ENCODE measurements at places on chromosomes 1 and 21. TPM values are rescaled to one million over a fixed set of nuclear protein-coding genes. Genes with fewer than 3 reads are reported as not detected.
A peak's percentile ranks its signal among the peaks of the same experiment; 100 is the strongest.

The HJV gene
- 184 TPM for total RNA-seq

The UBAP2L gene
- 96.7 TPM for total RNA-seq

The TTLL7 gene
- 41.0 TPM for total RNA-seq

The TMIGD3 gene
- not detected for total RNA-seq

The AK4 gene
- total RNA-seq, result 12.5 TPM

The RYR2 gene
- total RNA-seq, result not detected

DNA sequence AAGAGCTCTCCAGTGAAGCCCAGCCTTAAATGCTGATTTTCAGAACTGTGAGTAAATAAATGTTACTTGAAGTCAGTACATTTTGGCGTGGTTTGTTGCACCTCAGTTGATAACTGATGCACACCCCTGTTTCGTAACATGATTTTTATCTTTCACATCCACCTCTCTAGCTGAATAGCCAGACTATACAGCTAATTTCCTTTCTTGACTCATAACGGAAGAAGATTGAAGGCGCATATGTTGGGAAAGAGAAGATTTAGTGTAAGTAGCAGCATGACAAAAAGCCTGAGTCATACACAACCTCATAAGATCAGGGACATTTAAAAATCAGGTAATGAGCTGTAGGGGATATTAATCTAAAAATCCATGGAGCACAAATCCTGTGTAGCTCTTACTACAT, 716.2 kb upstream of the ZP4 start:
- DNase-seq, result no peak

DNA sequence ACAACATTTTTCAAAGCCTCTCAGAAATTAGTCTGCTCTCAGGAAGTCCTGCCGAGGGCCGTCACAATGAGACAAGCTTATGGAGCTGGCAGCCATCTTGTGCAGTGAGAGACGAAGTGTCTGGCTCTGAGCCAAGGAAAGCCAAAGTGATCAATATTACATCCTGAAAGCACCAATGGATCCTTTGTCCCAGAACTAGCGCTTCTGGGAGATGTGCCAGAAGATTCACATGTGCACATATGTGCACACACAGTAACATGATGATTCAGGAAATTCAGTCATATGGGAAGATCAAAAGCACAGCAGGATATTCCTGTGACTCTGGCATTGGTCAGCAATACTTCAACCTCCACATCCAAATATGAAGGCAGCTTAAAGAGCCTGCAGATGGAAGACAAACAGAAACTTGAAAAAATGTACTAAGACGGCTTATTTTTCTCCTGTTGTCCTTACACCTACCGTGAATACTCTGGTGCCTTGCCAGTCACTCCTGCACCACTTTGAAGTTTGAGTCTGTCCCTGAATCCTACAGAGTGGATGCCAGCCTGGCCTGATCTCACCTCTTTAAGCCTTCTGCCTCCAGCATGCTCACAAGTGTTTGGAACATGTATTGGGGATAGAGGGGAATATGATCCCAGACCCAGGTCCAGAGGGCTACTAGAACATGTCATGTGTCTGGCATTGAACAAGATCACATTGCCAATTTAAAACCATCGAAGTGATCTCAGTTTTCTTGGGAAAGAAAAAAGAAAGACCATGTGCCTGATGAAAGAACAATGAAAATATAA, 44.5 kb upstream of the PRRX1 start:
- DNase-seq, result peak; percentile 36

DNA sequence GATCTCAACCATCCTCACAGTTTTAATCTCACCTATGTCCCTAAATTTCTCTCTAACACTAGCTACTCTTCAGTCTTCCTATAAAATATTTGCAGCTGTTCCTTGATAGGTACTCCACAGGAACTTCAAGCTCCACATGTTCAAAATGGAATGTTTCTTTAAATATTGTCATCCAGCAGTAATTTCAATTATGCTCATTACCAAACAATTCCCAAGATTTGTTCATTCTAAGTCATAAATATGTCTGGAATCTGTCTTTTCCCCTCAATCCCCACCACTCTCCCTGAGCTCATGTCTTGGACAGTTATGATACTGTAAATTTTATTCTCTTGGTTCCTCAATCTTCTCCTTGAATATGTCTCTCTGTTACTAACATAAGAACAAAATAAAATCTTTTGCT, 214.4 kb downstream of the NRIP1 start:
- DNase-seq, result no peak

- DNase-seq, result peak; percentile 74
Measured at GRCh38 chr1:36279110-36279788, 26.9 kb upstream of the SH3D21 start.

- no peak for DNase-seq
Measured at GRCh38 chr1:23278717-23279116, 61.4 kb upstream of the HTR1D start.

DNA sequence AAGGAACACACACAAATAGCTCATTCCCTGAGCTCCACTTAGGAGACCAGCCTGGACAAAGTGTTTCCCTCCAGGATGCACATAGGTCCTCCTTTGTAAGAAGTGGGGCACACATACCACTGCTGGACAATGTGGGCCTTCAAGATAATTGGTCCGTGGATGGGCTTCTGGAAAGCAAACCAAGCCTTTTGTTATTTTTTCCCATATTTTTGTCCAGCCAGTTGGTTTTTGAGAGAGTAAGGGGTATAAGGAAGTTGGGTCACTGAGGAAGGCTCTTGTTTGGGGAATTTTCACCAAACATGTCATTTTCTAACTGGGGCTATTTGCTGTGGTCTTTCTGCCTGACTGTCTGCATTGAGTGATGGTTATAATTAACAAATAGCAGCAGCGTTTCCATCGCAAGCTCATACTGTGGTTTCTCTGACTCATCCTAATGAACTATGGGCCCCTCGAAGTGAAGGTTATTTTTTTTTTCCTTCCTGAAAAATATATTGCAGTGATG, 306.3 kb upstream of the DUSP10 start:
- DNase-seq, result peak; percentile 69

DNA sequence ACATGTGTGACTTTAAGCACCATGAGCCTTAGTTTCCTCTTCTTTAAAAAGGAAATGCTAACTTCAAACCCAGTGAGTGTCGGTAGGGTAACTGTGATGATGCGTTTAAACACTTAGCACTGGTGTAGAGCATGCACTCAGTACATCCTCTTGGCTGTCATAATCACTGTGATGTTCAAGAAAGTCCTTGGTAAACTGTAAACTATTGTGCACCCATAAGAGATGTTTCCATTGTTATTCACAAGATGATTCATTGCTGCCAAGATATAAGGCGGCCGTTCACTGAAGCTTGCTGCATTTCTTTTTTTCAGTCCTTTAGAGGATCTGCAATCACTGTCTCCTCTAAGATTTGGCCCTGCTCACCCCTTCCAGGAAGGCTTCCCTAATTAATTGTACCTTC, 61.8 kb upstream of the DAB1 start:
- DNase-seq, result no peak

GRCh38 chr1:86416343-86416742, 7.6 kb upstream of the CLCA2 start:
- DNase-seq, result no peak
